BE2C (cell line): ENCODE measurements at places on chromosomes 5 and 9.

GRCh38 chr5:143600396-143601075 lies 197.1 kb upstream of the NR3C1 start:
- no peak for DNase-seq

GRCh38 chr9:75490326-75490725 lies 400.1 kb upstream of the PCSK5 start:
- DNase-seq, result no peak

GRCh38 chr5:79357398-79357797 lies 121.5 kb downstream of the JMY start:
- DNase-seq, result no peak

DNA sequence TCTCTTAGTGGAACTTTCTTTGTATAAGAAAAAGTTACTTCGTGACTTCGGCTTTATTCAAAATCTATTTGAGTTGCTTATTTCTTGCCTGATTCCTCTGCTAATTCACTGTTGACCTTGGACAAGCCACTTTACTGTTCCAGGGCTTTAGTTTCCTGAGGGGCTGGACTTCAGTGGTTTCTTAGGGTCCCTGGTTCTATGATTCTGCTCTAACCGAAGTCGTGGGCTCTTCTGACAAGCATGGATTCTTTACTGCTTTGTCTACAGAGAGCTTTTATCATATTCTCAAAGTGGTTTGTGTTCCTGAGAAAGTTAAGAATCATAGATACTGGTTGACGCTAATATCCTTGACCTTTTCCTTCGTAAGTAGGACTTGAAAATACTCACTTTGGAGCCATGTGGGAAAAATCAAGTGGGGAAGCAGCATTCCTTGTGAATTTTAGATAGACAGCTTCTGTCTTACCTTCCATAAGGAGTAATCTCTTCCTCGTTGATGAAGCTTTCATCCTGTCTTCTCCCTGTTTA lies 21.1 kb downstream of the EXOSC2 start:
- DNase-seq, result no peak

DNA sequence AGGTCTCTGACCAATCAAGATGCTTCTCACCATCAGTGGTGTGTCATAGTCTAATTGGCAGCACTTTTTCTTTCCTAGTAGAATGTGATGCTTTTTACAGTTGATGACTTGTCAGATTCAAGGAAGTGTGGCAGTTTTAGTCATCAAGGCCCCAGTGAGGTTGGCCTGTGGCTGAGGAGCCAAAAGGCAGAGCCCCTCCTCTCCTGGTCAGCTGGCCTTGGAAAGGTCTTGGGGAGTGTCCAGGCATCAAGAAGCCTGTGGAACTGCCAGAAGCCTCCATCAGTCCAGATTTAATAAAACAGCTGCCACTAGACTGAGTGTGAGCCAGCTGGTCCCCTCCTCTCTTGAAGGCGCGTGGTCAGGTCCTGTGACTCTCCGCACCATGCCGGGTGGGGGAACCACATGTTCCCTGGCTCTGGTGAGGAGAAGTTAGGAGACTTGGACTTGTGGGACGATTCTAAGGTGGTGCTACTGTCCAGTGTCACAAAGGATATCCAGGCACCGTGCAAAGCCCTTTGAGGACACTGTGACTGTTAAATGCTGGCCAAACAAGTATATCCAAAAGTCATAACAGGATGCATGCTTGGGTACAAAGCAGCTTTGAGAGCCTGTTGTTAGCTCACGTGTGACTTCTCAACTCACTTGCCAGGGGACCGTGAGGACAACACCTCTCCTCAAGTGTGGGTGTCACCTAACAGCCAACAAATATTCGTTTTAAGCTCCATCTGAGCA lies 6.1 kb upstream of the ANGPTL2 start:
- no peak for DNase-seq

- no peak for DNase-seq
These were observed 43.8 kb upstream of the CTSL start for GRCh38 chr9:87682085-87682484.
